Pancreas (tissue), 10 donors: ENCODE measurements at places on chromosomes 3 and 15. TPM values are rescaled to one million over a fixed set of nuclear protein-coding genes. Genes with fewer than 3 reads are reported as not detected.

Gene TMEM212
- polyA plus RNA-seq, result not detected

Gene CDCP1
- polyA plus RNA-seq, result 3.4 TPM

Gene PROS1
- polyA plus RNA-seq, result 6.4 TPM

Gene BFSP2
- polyA plus RNA-seq, result not detected

Gene GOLGA6D
- polyA plus RNA-seq, result not detected

Gene EXD1
- polyA plus RNA-seq, result not detected

Gene NCEH1
- polyA plus RNA-seq, result 3.9 TPM

Gene TLNRD1
- 4.4 TPM for polyA plus RNA-seq

Gene ANKDD1A
- 4.6 TPM for polyA plus RNA-seq

Gene AGBL1
- polyA plus RNA-seq, result under 0.01 TPM

Gene ECE2
- polyA plus RNA-seq, result 7.7 TPM

Gene FETUB
- polyA plus RNA-seq, result not detected

Gene ZNF80
- not detected for polyA plus RNA-seq

Gene LYZL4
- polyA plus RNA-seq, result not detected

Gene DUT
- 78.8 TPM for polyA plus RNA-seq

Gene MESP2
- 0.12 TPM for polyA plus RNA-seq

Gene CDHR4
- polyA plus RNA-seq, result not detected

Gene NEK4
- polyA plus RNA-seq, result 4.0 TPM

Gene TRPC1
- 1.6 TPM for polyA plus RNA-seq

Gene COL6A5
- polyA plus RNA-seq, result not detected

Gene FAM219B
- polyA plus RNA-seq, result 19.3 TPM

Gene HTR3D
- polyA plus RNA-seq, result not detected

Gene KLHL6
- 0.27 TPM for polyA plus RNA-seq

Gene LRRC34
- polyA plus RNA-seq, result 1.9 TPM

Gene CCR9
- not detected for polyA plus RNA-seq

Gene SLCO2A1
- 17.5 TPM for polyA plus RNA-seq

Gene BHLHE40
- 23.6 TPM for polyA plus RNA-seq

Gene SERPINI2
- polyA plus RNA-seq, result 143 TPM

Gene GYG1
- 37.8 TPM for polyA plus RNA-seq

Gene TRIM59
- polyA plus RNA-seq, result 1.6 TPM

Gene CFAP20DC
- polyA plus RNA-seq, result 0.61 TPM

Gene APOD
- polyA plus RNA-seq, result 47.9 TPM

Gene RASGRP1
- 4.7 TPM for polyA plus RNA-seq

Gene ATRIP
- 4.8 TPM for polyA plus RNA-seq

Gene EBLN2
- polyA plus RNA-seq, result 1.2 TPM

Gene PLSCR5
- polyA plus RNA-seq, result not detected

Gene MED12L
- 0.08 TPM for polyA plus RNA-seq

Gene CMC1
- 23.9 TPM for polyA plus RNA-seq

Gene CCK
- polyA plus RNA-seq, result 0.38 TPM

Gene TMEM45A
- 4.2 TPM for polyA plus RNA-seq

Gene GPR27
- 1.4 TPM for polyA plus RNA-seq

Gene PYGO1
- 0.34 TPM for polyA plus RNA-seq

Gene OCA2
- polyA plus RNA-seq, result not detected

Gene TLR9
- 0.05 TPM for polyA plus RNA-seq

Gene CRBN
- 23.3 TPM for polyA plus RNA-seq

Gene CFAP100
- not detected for polyA plus RNA-seq
